Head of caudate nucleus (tissue), 42 donors: ENCODE measurements at places on chromosomes 6 and 20.

DNA sequence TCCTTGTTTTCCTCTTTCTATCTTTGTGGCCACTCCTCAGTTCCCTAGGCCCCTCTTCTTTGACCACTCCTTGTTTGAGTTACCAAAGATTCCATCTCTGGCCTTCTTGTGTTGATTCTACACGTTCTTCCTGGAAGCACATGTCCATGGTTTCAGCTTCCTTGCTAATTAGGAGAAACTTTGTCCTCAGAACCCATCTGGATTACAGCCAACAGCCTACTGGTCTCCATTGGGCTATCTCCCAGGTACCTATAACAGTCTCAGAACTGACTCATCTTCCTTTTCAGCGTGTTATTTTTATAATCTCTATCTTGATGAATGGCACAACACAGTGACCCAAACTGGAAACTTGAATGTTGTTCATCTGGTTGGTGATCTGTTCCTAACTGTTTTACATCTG lies 17.5 kb downstream of the PTPRA start:
- DNase-seq, result no peak

DNA sequence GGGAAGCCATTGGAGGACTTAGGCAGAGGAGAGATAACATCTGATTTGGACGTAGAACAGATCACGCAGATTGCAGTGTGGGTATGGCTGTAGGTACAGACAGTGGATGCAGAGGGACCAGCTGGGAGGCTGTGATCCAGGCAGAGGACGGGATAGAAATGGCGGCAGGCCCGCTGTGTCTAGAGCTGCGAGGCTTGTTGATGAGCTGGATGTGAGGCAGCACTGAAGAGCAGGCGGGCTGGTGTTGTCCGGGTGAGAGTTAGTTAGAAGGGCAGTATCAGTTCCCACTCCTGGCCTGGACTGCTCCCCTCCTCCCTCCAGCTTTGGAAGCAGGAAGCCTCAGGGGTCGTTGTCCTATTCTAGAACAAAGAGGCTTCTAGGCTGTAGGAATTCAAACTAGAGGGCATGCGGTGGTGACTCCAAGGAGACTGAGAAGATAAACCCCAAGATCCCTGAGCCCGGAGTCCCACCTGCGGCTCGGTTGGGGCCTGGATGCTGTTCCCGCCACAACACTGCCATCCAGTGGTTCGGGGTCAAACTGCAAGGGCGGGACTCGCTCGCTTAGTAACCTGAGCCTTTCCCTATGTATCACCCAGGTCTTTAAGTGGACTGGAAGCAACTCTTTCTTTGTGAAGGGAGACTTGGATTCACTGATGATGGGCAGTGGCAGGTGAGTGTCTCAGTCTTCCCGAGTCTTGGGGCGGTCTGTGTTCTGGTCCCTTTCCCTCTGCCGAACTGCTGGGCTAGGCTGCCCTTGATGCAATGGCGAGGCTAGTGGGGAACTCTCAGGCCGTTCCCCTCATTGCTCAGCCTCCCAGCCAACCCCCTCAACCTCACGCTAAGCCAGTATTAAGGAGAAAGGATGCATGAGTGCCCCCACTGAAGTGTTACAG lies 11.2 kb downstream of the TLDC2 start:
- peak; percentile 91 for DNase-seq

GRCh38 chr6:26003102-26003694 lies 40.6 kb downstream of the TRIM38 start:
- DNase-seq, result peak; percentile 70

DNA sequence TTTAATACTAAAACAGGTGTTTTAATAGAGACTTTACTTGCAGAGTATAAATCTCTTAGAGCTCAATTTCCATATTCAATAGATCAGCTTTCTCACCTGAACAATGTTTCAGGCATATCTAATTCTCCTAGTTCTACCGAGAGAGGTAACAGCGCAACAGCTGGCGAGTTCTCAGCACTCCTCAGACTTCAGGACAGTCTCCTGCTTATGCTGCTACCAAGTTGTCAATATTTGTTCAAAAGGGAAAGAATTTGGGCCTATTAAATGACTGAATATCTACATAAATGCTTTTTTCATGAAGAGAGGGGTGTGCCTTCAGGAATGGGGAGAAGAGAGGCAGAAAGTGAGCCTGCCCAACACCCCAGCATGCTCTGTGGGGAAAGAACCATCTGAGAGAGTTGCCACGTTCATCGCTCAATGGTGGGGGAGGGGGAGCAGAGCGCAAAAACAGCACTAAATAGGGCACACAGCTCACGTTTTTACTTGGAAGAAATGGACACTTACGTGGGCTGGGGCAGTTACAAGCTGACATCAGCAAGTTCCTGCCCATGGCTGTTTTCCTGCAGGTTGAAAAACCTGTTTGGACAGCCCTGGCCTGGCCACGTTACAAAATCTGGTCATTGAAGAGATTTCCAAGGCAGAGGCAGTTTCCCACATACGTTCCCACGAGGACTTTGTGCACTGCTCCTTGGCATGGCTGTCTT lies 38.0 kb downstream of the EZR start:
- no peak for DNase-seq

GRCh38 chr20:57566399-57566798 lies 5.5 kb downstream of the PCK1 start:
- no peak for DNase-seq
